ENCODE measurements at places on chromosomes 2 and 18. TPM values are rescaled to one million over a fixed set of nuclear protein-coding genes. Genes with fewer than 3 reads are reported as not detected.

GRCh38 chr2:15028406-15028805 lies 395.9 kb downstream of the LRATD1 start:
- no peaks in the 10 kb centered on the region for H3K36me3 ChIP-seq
- no peak overlapping the region for H3K4me3 ChIP-seq
- no peaks in the 10 kb centered on the region for H3K4me1 ChIP-seq
- no peak overlapping the region for H3K27ac ChIP-seq
- no peak for DNase-seq

Gene ATP6V1B1
- total RNA-seq, result 2.6 TPM

GRCh38 chr2:38267270-38267925 lies 109.7 kb downstream of the ATL2 start:
- no peak overlapping the region for H3K27ac ChIP-seq
- H3K36me3 ChIP-seq, result no peaks in the 10 kb centered on the region

- no peaks in the 10 kb centered on the region for H3K4me1 ChIP-seq
- H3K27me3 ChIP-seq, result no peaks in the 10 kb centered on the region
- no peak overlapping the region for H3K4me3 ChIP-seq
- no peak overlapping the region for H3K27ac ChIP-seq
Observed at GRCh38 chr2:230700447-230700846, 12.2 kb upstream of the CAB39 start.

- no peak overlapping the region for H3K27ac ChIP-seq
- H3K36me3 ChIP-seq, result no peaks in the 10 kb centered on the region
- no peaks in the 10 kb centered on the region for H3K27me3 ChIP-seq
- no peak for DNase-seq
- H3K4me3 ChIP-seq, result no peak overlapping the region
Observed at GRCh38 chr2:35365859-35366258, 989.7 kb upstream of the CRIM1 start.

DNA sequence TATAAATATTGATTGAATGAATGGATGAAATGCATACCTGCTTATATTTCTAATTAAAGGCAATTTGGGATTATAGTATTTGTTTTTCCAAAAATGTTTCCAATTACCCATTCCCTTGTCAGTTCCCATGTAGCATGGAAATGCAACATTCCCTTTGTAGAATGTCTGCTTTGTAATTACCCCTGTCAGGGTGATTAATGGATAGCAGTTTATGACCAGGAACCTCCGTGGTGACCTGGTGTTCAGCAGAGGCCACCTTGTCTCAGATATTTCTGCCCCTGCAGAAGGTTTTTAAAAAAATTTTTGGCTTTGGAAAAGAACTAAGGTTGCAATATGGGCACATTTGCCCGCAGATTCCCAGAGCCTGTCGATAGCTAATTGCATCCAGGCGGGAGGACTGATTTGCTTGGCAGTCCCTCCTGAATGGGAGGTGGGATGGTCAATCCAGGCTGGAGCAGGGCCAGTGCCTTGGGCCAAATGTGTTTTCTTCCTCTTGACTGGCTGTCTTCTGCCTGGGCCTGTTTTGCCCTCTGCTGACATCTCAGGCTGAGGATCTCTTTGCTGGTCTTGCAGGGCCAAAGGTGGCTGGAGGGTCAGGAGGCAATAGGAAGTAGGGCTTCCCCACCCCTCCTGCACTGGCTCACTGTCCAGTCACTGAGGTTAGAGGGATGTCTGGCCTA lies 82.1 kb downstream of the TMEM182 start:
- no peaks in the 10 kb centered on the region for H3K27me3 ChIP-seq
- H3K36me3 ChIP-seq, result no peaks in the 10 kb centered on the region
- no peaks in the 10 kb centered on the region for H3K4me1 ChIP-seq

Gene TAF4B
- 2.6 TPM for total RNA-seq

DNA sequence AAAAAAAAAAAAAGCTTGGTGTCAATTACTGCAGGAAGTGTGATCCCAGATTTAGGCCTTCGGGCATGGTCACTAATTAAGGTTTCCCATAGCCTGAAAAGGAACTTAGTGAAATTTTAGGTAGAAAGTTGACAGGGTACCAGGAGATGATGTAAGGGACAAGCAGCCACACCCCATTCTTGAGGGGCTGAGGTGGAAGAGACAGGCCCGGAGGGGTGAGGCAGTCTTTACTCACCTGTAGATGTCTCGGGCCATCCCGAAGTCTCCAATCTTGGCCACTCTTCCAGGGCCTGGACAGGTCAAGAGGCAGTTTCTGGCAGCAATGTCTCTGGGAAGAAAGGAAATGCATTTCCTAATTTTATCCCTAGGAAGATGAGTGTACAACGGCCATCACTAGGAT lies 94.3 kb downstream of the CLIP4 start:
- H3K27ac ChIP-seq, result no peak overlapping the region
- no peak overlapping the region for H3K4me3 ChIP-seq
- no peaks in the 10 kb centered on the region for H3K36me3 ChIP-seq
- no peak for DNase-seq

Gene CCDC178
- not detected for total RNA-seq

- no peak for DNase-seq
- no peak overlapping the region for H3K4me3 ChIP-seq
- peaks cover 32% of the 10 kb centered on the region for H3K4me1 ChIP-seq
Observed at GRCh38 chr2:208491641-208492040, 85.0 kb downstream of the PTH2R start.
